Sigmoid colon (tissue), 7 donors: ENCODE measurements at places on chromosomes 7 and 10. TPM values are rescaled to one million over a fixed set of nuclear protein-coding genes. Genes with fewer than 3 reads are reported as not detected.

- H3K27me3 ChIP-seq, result no peaks in the 10 kb centered on the region
- no peak overlapping the region for H3K4me3 ChIP-seq
- H3K27ac ChIP-seq, result no peak overlapping the region
- no peaks in the 10 kb centered on the region for H3K4me1 ChIP-seq
Measured at GRCh38 chr7:102228935-102229334, 57.7 kb upstream of the SH2B2 start.

GRCh38 chr10:111455776-111456426, 379.1 kb downstream of the ADRA2A start:
- no peaks in the 10 kb centered on the region for H3K27me3 ChIP-seq
- DNase-seq, result no peak
- no peaks in the 10 kb centered on the region for H3K36me3 ChIP-seq
- no peaks in the 10 kb centered on the region for H3K4me1 ChIP-seq

DNA sequence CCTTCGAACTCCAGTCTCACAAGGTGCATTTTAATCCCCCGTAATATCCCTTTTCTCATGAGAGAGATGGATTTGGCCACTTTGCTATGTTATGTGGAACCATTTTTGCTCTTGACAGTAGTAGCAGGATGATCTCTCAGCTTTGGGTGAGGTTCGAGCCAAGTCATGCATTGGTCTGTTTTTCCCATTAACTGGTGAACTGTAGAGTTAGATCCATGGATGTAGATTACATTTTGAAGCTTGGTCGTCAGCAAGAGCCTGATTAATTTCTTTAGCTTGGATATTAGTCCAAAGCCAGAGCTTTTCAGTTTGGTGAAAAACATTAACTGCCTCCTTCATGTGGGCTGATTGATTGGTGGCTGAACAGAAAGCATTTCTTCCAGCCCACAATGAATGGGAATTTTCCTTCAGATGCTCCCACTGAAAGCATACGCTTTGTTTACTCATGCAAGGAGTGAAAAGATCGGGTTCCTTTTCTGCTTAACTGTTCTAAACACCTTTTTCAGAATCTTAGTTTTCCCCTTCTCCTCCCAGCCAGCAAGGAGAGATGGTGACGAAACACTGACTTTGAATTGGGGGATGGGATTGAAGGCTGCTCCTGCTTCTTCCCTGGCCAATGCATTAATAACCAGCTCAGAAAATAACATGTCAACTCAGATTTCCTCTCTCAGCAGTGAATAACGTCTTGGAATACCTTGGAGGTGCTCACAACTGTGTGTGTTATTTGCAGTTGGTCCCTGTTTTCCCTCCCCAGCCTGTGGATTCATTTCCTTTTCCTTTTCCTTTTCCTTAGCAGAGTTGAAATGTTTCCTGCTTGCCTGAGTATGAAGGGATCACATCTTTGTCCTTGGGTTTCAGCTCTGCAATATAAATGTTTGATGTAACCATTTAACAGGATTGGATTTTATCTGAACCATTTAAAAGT, 351.8 kb upstream of the FZD8 start:
- H3K4me3 ChIP-seq, result no peak overlapping the region
- no peaks in the 10 kb centered on the region for H3K4me1 ChIP-seq
- H3K27ac ChIP-seq, result no peak overlapping the region

GRCh38 chr7:27375958-27376357, 133.4 kb downstream of the EVX1 start:
- no peaks in the 10 kb centered on the region for H3K27me3 ChIP-seq
- H3K36me3 ChIP-seq, result no peaks in the 10 kb centered on the region
- H3K27ac ChIP-seq, result peak overlapping the region; percentile 18

DNA sequence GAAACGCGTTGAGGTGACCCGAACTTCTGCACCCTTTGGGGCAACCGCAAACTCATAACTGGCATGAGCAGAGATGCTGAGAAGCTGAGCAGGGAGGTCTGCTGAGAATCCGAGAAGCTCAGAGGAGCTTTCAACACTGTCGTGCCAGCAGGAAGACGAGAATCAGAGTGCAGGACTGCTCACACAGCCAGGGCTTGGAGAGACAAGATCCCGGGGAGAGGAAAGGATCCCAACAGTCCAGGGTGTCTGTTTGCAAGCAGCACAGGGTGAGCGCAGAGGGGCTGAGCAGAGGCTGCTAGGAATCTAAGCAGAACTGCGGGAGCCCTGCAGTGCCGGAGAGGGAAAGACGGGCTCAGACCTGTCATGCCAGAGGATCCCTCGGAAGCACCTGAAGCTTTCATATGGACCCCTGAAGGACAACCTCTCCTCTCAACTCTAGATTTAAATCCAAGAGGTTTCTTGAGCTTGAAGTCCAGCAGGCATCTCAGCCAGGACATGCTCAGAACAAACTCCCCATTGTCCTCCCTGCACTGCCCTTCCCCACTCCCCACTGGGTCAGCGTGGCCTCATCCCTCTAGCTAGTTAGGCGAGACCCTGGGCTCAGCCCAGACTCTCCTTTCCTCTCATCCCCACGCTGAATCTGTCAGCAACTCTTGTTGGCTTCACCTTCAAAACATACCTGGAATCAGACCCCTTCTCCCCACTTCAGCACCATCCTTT, 40.7 kb downstream of the FOXL3 start:
- H3K4me3 ChIP-seq, result no peak overlapping the region
- peak; percentile 42 for DNase-seq
- no peaks in the 10 kb centered on the region for H3K27me3 ChIP-seq

GRCh38 chr10:72311667-72312066, 37.9 kb downstream of the DDIT4 start:
- no peaks in the 10 kb centered on the region for H3K27me3 ChIP-seq
- no peak overlapping the region for H3K4me3 ChIP-seq
- no peak overlapping the region for H3K27ac ChIP-seq
- no peak for DNase-seq

GRCh38 chr10:46297406-46298204, 10.8 kb downstream of the ANTXRL start:
- H3K27ac ChIP-seq, result no peak overlapping the region
- no peak overlapping the region for H3K4me3 ChIP-seq
- peak; percentile 50 for DNase-seq
- no peaks in the 10 kb centered on the region for H3K4me1 ChIP-seq
- H3K27me3 ChIP-seq, result no peaks in the 10 kb centered on the region

DNA sequence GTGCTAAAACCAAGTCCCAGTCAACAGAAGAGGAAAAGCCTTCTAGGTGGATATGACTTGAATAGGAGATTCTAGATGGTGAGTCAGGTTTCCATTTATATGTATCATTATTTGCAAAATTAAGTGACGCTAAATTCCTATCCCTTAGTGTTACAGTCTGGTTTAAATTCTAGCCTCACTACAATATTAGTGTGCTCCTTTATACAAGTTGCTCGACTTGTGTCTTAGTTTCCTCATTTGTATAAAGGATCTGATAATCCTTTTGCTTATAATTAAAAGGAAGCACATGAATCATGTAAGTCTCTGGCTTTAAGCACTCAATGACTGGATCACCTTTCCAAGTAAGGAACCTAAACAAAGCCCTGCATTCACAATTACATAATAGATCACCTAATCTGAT, 105.7 kb downstream of the SVOPL start:
- no peak overlapping the region for H3K27ac ChIP-seq
- DNase-seq, result no peak
- no peaks in the 10 kb centered on the region for H3K36me3 ChIP-seq
- H3K4me1 ChIP-seq, result no peaks in the 10 kb centered on the region
- no peak overlapping the region for H3K4me3 ChIP-seq
- no peaks in the 10 kb centered on the region for H3K27me3 ChIP-seq

DNA sequence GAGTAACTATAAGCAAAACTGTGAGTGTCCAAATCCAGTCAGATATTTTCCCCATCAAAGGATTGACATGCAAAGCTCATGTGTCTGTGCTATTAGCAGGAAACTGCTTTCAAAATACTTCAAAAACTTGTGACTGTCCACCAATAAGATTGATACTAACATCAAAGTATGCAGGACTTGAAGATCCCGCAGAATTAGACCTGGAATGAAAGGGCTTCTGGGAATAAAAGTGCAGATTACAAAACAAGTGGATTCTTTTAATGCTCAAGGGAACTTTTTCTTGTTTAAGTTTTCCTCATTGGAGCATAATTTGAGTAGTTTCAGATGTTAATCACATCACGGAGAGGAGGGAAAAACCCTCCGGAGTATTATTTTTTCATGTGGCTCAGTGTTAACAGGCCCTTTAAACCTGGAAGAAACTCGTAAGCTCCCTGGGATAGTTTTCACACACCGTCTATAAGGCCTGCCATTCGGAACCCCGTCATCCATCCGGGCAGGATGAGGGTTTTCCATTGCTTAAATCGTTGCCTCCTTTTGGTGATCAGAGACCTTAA, 33.9 kb upstream of the MKX start:
- H3K27ac ChIP-seq, result no peak overlapping the region
- no peak overlapping the region for H3K4me3 ChIP-seq
- no peaks in the 10 kb centered on the region for H3K27me3 ChIP-seq
- H3K4me1 ChIP-seq, result no peaks in the 10 kb centered on the region
- DNase-seq, result no peak

- no peak for DNase-seq
- H3K36me3 ChIP-seq, result peaks cover 10% of the 10 kb centered on the region
- H3K27me3 ChIP-seq, result no peaks in the 10 kb centered on the region
- no peak overlapping the region for H3K4me3 ChIP-seq
- no peak overlapping the region for H3K27ac ChIP-seq
Measured at GRCh38 chr7:156725936-156726335, 85.4 kb downstream of the RNF32 start.

DNA sequence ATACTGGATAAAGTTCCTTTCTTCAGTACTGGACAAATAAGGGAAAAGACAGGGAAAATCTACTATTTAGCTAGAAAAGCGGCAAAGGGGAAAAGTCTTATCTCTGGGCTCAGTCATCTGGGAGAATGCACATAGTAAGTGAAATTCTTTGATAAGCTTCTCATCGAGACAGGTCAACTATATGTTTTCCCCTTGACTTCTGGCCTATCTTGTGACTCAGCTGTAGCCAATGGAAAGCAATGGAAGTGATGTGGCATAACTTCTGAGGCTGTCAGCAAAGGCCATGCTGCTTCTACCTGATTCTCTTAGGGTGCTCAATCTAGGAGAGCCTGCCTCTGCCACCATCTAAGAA, 91.9 kb downstream of the PCGF5 start:
- H3K36me3 ChIP-seq, result no peaks in the 10 kb centered on the region
- H3K27ac ChIP-seq, result no peak overlapping the region
- H3K27me3 ChIP-seq, result no peaks in the 10 kb centered on the region
- no peak overlapping the region for H3K4me3 ChIP-seq
- H3K4me1 ChIP-seq, result no peaks in the 10 kb centered on the region
- DNase-seq, result no peak

GRCh38 chr7:64869121-64869725, 33.9 kb upstream of the ZNF273 start:
- H3K4me1 ChIP-seq, result no peaks in the 10 kb centered on the region
- DNase-seq, result no peak
- H3K27ac ChIP-seq, result no peak overlapping the region

DNA sequence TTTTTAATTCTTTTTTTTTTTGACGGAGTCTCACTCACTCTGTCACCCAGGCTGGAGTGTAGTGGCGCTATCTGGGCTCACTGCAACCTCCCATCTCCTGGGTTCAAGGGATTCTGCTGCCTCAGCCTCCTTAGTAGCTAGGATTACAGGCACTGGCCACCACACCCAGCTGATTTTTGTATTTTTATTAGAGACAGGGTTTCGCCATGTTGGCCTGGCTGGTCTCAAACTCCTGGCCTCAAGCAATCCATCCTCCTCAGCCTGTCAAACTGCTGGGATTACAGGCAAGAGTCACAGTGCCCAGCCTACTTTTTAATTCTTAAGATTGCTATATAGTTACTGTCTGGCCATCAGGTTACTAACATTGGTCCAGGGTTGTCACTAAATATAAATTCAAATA, 59.6 kb downstream of the ZNF277 start:
- DNase-seq, result no peak
- no peaks in the 10 kb centered on the region for H3K4me1 ChIP-seq
- H3K27ac ChIP-seq, result no peak overlapping the region

GRCh38 chr7:108287857-108288256, 157.7 kb upstream of the LAMB4 start:
- no peaks in the 10 kb centered on the region for H3K27me3 ChIP-seq
- no peaks in the 10 kb centered on the region for H3K4me1 ChIP-seq
- H3K4me3 ChIP-seq, result no peak overlapping the region
- no peak overlapping the region for H3K27ac ChIP-seq
- no peak for DNase-seq

DNA sequence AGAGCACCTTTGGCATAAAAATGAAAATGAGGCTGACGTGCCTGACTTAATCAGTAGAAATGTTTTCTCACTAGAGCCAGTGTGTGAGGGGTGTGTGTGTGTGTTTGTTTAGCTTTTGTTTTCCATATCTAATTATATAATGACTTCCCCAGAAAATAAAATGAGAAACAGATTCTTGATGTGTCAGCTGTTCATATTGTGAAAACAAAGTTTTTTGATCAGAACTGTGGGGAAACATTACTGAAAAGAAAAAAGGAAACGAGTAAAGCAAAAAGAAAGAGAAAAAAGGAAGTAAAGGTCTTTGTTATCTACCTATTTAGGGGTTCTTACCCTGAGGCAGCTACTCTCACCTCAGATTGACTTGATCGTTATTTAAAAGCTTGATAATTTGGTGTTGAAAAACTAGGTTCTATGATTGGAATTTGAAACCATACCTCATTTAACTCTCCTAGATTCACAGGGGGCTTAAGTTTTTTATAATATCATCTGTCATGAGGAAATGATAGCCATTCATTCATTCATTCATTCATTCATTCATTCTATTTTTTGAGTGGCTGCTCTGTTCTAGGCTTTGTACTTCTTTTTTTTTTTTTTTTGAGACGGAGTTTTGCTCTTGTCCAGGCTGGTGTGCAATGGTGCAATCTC, 58.0 kb downstream of the CREM start:
- H3K4me1 ChIP-seq, result no peaks in the 10 kb centered on the region
- H3K4me3 ChIP-seq, result no peak overlapping the region

- no peaks in the 10 kb centered on the region for H3K36me3 ChIP-seq
- H3K4me3 ChIP-seq, result no peak overlapping the region
- H3K27ac ChIP-seq, result no peak overlapping the region
- H3K4me1 ChIP-seq, result no peaks in the 10 kb centered on the region
Measured at GRCh38 chr7:157003756-157004520, 6.5 kb downstream of the MNX1 start.

- peak; percentile 84 for DNase-seq
- H3K4me1 ChIP-seq, result no peaks in the 10 kb centered on the region
- H3K27ac ChIP-seq, result peak overlapping the region; percentile 41
- H3K36me3 ChIP-seq, result no peaks in the 10 kb centered on the region
- no peaks in the 10 kb centered on the region for H3K27me3 ChIP-seq
Measured at GRCh38 chr10:70508912-70509756, 30.6 kb downstream of the PALD1 start.

Gene MRLN
- not detected for total RNA-seq

Gene TFPI2
- 5.0 TPM for total RNA-seq

Gene NACAD
- total RNA-seq, result 3.2 TPM

Gene ZNF33A
- 35.5 TPM for total RNA-seq

Gene ZNF365
- 0.41 TPM for total RNA-seq
